Peyer's patch (tissue), 4 donors: ENCODE measurements at places on chromosomes 3 and 15.

GRCh38 chr3:101217472-101218245 lies 102.7 kb downstream of the IMPG2 start:
- DNase-seq, result no peak

DNA sequence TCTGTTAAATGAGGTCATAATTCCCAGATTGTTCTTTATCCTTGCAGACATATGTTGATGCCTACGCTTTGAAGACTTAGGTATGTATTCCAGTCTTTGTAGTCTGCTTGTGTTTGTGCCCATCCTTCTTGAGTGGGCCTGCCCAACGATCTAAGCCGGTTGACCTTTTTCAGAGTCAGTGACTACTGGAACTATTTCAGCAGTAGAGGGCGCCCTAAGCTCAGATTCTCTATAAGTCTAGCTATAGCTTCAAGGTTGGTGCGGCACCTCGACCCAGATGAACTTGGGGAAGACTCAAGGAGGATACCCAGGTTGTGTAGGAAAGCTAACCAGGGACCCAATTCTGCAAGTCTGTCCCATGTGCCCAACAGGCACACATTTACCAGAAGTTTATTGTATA lies 228.8 kb upstream of the PPP2R3A start:
- DNase-seq, result no peak

GRCh38 chr15:69976366-69976994 lies 121.2 kb downstream of the TLE3 start:
- DNase-seq, result no peak

GRCh38 chr3:30548600-30548999 lies 57.8 kb upstream of the TGFBR2 start:
- DNase-seq, result no peak

DNA sequence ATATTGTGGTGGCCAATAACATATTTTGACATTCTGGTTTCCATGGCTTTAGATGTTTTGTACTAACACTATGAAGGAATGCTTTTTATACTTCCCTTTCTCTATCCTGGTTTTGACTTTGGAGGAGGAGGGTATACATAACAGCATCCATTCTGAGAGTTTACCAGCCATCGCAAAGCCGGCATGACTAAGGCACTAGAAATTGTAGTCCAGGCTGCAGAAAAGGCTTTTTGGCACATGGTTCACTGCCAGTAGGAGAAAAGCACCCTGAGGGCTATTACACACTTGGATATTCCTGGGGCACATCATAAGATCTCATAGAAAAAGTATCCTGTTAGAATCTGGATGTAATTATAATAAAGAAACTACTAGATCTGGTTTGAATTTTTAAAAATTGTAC lies 101.8 kb downstream of the STT3B start:
- no peak for DNase-seq

DNA sequence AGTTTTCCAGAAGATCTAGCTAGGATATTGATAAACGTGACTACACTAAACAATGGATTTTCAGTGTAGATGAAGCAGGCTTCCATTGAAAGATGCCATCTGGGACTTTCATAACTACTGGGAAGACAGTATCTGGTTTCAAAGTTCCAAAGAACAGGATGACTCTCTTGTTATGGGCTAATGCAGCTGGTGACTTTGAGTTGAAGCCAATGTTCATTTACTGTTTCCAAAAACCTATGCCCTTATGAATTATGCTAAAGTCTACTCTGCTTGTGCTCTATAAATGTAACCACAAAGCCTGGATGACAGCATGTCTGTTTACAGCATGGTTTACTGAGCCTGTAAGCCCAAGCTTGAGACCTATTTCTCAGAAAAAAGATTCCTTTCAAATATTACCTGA lies 245.4 kb downstream of the GBE1 start:
- DNase-seq, result no peak

DNA sequence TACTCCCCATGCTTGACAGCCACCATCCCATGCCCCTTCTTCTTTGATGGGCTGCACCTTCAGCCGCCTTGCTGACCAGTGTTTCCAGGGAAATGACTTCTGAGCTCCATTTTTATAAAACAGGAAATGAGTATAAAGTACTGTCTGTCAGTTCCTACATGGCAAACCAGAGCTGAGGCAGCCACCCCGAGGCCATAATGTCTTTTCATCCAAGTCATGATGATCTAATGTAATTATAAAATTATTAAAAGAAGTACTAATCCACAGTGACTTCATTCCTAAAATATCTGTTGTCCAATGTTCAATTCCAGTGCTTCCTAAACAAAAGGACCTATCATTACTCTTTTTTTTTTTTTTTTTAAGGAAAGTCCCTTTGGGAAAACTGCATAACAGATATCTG lies 75.2 kb upstream of the HERC1 start:
- no peak for DNase-seq

DNA sequence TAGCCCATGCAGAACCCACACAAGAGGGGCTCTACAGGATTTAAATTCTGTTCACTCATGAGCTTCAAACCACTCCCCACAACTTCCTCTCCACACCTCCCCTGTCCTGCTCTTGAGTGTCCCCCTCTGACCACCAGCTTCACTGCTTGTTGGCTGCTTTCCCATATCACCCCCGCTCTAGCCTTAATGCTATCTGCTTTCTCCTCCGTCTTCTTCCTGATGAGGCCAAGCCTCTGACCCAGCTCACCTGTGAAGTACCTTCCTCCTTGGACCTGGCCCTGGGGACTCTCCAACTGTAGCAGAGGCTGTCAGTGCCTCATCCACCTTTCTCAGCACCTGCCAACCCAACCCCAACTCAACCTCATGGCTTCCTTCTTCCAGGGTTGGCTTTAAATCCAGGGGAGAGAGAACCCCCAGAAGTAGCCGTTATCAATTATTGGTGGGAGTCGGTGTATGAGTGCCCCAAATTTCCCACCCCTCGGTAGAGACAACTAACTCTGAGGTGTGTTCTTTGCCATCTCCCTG lies 174.8 kb downstream of the MINAR1 start:
- no peak for DNase-seq

- DNase-seq, result no peak
Observed at GRCh38 chr3:23389089-23389488, 186.0 kb downstream of the UBE2E2 start.
